NCI-H146 (cell line): ENCODE measurements at places on chromosomes 2 and 18.

- DNase-seq = no peak
Observed at GRCh38 chr2:147355706-147356105, 489.1 kb upstream of the ACVR2A start.

DNA sequence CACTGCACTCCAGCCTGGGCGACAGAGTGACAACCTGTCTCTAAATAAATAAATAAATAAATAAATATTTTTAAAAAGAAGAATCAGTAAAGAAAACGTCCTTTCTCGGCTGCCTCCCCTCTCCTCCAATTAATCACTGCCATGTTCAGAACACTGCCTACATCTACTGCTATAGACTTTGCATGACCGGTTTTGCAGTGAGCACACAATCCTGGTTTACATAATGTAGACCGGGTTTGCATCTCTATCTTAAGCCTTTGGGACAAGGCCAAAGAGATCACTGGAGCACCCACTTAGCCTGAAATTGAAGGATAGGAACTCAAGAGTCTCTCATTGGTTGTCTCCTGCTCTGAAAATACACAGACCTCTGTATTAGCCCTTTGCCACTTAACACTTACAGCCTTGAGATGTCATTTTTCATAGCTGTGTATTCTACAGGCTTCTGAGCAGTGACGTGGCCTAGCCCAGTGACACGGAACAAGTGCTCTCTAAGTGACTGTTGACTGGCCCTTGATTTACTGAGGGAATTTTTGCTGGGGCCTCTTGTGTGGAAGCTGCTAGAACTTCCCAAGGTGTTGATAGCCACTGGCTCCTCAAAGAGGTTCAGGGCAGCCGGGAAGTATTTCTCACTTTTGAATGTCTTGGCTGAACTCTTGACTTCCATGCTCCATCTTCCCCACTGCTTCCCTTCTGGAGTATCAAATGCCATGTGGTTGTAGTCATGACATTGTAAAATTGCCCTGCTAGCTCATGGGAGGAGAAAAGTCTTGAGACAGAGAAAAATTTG lies 45.3 kb upstream of the CCBE1 start:
- DNase-seq = no peak

DNA sequence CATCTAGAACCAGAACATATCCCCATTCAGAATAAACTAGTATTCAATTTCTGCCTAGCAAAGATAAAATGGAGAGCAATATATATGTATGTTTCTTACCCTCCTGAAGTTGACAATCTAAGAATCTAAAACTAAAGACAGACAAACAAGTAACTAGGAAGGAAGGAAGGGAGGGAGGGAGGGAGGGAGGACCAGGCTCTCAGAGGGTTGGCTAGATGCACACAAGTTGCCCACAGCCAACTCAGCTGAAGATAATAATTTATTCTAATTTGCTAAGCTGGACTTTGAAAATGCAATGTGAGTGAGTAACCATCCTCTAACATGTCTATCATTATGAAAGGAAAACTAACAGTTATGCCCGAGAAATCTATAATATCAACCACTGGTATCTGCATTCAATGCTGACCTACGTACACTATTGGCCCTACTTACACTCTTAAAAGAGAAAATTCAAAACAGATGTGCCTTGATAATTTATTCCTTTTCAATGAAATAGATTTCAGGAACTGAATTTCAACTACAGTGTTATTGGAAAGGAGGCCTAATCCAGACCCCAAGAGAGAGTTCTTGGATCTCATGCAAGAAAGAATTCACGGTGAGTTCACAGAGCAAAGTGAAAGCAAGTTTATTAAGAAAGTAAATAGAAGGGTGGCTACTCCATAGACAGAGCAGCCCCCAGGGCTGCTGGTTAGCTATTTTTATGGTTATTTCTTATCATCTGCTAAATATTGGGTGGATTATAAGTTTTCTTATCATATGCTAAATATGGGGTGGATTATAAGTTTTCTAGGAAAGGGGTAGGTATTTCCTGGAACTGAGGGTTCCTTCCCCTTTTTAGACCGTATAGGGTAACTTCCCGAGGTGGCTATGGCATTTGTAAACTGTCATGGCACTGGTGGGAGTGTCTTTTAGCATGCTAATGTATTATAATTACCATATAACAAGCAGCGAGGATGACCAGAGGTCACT lies 288.5 kb upstream of the SLC39A10 start:
- no peak for DNase-seq

- no peak for DNase-seq
Observed at GRCh38 chr2:121555008-121555407, 24.3 kb downstream of the RNU4ATAC start.
